ENCODE measurements at places on chromosomes 2 and 18.

DNA sequence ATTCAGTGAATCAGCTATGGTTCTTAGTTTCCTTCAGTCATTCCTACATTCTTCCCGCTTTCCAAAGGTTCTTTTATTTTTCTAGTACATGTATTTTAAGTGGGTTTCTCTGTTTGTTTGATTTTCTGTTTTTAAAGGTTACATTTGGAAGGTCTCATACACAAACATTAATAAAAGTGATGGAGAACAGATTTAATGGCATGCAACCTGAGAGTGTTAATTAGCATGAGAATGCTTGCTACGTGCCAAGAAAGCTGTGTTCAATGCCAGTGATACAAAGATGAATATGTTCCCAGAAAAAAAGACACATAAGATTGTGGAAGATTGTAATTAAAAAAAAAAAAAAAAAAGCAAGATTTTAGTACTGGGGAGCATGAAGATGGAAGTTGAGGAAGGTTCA lies 61.8 kb upstream of the CDC42EP3 start:
- no peak for DNase-seq

DNA sequence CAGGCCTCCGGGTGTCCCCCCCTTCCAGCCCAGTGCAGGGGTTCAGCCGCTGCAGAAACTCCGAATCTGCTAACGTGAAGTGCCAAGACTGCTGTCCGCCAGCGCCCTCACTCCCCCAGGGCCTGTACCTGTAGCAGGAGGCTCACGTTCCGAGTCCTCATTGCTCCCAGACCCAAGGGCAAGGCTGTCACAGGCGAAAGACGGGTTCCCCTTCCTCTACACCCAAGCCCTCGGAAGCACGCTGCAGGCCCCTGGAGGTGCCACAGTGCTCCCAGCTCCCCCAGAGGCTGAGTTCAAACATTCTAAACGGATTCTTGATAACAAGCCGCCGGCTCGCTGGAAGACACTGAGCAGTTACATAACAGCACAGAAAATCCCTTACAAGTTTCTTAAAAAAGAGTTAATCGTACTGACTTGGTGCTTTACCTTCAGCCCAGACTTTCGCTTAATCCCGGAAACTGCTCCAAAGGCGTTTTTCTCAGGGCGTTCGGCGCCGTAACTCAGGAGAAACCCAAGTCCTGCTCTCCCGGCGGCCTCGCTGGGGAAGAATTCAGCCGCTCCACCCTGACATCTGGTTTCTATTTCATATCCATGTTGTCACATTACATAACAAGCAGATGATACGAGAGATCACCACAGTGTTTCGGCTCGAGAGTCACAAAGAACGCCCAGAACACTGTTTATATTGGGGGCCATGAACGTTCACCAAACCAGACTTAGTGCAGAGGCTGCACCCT lies 92.0 kb downstream of the HDAC4 start:
- DNase-seq = no peak

- no peak for DNase-seq
These were observed 11.0 kb upstream of the OSR1 start for GRCh38 chr2:19369341-19369955.

DNA sequence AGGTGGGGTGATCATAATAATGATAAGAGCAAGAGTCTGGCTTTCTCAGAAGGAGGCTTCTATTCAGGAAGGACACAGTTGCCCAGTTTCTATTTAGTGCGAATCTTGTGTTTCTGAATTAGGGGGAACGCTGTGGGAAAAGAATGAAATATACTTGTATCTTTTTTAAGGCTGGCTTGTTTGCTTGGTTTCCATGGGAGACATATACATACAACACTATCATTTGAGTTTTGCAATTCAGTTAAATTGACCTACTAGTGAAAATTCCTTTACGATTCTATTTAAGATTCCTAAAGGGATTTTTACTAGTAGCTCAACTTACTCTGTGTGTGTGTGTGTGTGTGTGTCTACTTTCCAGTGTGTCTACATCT lies 24.7 kb upstream of the ANKRD62 start:
- no peak for DNase-seq

DNA sequence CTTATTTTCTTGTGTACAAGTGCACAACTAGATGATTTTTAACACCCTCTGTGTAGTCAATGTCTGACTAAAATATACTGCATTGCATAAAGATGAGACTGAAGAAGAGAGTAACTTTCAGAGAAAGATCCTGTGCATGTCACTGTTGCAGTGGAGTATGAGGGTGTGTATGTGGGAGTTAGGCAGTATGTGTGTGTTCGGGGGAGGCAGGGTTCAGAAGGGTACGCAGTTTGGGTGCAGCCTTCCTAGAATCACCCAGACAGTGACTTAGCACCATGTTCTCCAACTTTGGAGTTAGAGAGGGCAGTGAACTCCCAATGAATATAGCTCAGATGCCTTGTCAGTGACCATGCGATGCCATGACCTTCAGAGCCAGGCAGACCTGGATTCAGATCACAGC lies 84.6 kb downstream of the LRATD1 start:
- no peak for DNase-seq

- no peak for DNase-seq
These were observed 259.6 kb downstream of the CLIP4 start for GRCh38 chr2:29374823-29375222.

DNA sequence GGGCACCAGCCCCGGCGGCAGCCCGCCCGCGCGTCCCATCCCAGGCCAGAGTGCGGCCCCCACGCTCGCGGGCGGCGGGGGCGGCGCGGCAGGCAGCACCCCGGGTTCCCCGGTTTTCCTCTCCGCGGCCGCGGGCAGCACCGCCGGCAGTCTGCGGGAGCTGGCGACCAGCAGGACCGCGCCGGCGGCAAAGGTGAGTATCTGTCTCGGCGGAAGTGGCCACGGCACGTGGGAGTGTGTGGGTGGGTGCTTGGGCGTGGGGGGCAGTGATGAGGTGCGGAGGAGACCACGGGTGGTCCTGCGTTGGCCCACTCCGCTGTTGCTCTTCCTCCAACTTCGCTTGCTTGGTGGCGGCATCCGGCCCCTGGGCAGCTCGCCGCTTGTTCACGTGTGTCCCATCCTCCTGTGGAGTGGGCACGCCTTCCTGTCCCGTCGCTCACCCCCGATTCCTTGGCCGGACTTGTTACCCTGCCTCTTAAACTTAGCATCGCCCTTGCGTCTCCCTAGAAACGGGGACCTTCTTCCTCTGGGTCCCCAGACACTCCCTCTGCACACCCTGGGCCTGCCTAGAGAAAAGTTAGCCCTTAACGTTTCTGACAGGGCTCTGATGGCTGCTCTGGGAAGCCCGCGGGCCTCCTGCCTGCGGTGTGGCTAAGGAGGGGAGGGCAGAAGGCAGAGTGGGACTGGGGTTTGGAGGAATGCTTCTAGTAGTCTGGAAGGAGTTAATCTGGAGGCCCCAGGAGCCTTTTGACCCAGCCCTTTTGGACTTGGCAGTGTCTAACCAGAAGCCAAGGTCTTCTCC lies 1.1 kb downstream of the SH3RF3 start:
- DNase-seq = no peak

DNA sequence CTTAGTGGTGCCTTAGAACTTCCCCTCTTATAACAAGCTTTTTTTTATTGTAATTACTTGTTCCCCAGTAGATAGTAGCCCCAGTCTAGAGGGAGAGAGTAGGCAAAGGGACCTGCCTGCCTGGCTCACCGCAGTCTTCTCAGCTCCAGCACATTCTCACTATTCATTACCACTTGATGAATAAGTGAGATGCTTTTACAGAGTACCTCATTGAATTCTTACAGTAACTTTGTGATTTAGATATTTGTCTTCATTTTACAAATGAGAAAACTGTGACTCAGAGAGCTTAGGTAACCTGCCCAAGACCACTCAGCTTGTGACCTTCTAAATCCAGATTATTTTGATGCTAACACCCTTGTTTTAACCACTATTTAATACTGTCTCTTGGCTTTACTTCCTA lies 77.8 kb downstream of the CHRNA1 start:
- no peak for DNase-seq

DNA sequence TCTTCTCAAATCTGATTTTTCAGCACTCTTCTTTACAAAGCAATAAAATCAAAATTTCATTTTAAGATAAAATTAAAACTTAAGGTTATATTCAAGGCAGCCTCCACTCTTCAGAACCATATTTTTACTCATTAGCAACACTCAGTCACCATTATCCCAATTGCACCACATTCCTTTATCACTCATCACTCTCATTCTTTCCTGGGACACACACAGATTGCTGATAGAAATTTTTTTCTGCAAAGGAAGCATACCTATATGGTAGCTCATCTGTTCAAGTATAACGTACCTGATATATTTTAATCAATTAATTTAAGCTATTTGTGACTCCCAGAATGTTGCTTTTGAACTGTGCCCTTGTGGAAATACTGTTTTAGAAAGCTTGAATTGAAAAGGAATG lies 1559.3 kb upstream of the ZEB2 start:
- DNase-seq = no peak
